Hindlimb muscle (tissue), 1 donor: ENCODE measurements at places on chromosomes 1 and 21.

- no peak for DNase-seq
These were observed 22.2 kb upstream of the KCNJ15 start for GRCh38 chr21:38234395-38235142.

- no peak for DNase-seq
These were observed 533 bp upstream of the RGL1 start for GRCh38 chr1:183804387-183804786.

- no peak for DNase-seq
These were observed 19.1 kb downstream of the ASTN1 start for GRCh38 chr1:177145106-177146070.

DNA sequence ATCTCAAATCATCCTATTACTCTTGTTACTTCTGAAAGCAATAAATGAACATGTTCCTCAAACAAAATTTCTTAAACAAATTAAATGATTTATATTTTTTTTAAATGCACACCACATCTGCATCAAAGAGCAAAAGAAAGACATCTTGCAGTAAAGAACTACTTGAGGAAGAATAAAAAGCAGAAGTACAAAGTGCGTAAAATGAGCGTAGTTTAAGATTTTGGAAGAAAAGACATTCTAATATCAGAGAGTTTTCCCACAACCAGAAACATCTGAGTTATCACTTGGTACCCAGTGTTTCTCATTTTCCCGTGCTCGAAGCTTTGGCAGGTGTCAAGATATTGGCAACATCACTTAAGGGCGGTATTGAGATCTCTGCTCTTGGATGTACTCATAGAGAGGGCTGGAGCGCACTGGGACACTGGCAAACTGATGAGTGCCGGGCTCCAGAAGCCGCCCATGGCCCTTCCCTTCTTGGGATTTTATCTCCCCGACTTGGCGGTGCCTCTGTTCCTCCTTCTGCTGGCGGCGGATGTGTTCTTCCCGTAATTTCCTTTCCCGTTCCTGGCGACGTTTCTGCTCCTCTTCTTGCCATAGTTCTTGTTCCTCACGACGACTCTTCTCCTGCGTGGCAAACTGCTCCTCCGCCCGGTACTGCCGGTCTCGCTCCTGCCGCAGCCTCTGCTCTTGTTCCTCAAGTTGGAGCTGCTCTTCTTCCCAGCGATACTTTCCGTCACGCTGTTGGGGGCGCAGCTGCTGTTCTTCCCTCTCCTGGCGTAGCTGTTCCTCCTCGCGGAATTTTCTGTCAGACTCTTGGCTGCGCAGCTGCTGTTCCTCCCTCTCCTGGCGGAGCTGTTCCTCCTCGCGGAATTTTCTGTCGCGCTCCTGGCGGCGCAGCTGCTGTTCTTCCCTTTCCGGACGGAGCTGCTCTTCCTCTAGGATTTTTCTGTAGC is 7.9 kb downstream of the TCHH start:
- DNase-seq: no peak

GRCh38 chr1:245188403-245188802 is 33.6 kb downstream of the KIF26B start:
- no peak for DNase-seq
